Dermis blood vessel endothelial cell (primary cell): ENCODE measurements at places on chromosomes 7 and 10.
A peak's percentile ranks its signal among the peaks of the same experiment; 100 is the strongest.

- DNase-seq = no peak
Observed at GRCh38 chr7:95950698-95951097, 178.3 kb downstream of the DYNC1I1 start.

DNA sequence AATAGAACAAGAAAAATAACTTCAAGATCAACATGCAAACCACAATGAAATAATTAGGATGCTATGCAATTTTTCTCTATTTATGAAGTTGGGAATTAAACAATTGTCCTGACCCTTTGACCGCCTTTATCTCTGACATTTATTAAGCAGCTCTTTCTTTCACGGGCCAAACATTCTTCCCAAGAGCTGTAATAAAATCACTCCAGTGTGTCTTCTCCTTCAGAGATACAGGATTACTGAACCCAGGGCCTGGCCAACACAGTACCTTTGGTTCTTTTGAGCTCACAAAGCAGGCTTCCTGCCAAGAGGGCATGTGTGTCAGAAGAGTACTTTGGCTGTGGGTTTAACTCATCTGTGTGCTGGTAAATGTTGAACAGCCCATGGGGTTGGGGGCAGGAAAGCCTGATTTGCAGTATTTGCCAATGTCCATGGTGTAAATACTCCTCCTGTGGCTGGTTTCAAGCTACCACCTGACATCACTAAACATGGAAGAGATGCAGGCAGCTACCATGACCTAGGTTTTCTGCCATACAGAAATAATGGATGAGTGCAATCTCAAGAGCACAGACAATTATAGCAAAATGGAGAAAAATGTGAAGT, 121.7 kb downstream of the FANK1 start:
- DNase-seq = no peak

DNA sequence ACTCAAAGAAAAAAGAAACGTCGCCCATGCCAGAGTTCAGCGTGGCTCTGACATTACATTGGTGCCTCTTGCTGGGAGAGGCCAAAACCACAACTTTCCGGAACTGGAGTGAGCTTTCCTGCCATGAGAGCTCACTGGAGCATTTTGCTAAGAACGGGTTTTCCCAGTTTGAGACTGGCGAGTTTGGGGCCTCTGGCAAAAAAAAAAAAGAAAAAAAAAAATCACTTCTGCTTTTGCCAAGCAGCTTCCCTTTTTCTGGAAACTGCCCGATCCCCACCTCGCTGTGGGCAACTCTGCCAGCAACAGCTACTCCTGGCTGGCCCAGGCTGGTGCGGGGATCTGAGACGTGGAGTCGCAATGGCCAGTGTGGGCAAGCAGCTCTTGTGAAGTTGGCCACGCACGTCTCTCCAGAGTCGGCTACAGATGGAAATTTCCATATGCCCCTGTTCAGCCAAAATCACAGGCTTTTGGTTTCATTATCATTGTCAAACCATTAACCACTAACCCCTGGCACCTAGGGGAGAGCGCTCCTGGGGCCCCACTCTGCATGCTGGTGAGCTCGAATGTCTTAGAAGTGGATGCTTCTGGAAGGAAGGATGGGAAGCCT, 25.7 kb downstream of the PRKAG2 start:
- DNase-seq = no peak

- peak; percentile 51 for DNase-seq
Observed at GRCh38 chr7:76191783-76192240, 9.9 kb upstream of the SRRM3 start.

DNA sequence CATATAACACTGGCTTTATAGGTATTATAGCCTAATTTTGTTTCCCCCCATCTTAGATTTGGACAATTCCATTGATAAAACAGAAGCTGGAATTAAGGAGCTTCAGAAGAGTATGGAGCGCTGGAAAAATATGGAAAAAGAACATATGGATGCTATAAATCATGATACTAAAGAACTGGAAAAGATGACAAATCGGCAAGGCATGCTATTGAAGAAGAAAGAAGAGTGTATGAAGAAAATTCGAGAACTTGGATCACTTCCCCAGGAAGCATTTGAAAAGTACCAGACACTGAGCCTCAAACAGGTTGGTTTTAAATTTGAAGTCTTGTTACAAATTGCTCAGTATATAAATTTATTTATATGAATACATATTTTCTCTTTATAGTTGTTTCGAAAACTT, 34.1 kb downstream of the SMC3 start:
- DNase-seq = no peak

DNA sequence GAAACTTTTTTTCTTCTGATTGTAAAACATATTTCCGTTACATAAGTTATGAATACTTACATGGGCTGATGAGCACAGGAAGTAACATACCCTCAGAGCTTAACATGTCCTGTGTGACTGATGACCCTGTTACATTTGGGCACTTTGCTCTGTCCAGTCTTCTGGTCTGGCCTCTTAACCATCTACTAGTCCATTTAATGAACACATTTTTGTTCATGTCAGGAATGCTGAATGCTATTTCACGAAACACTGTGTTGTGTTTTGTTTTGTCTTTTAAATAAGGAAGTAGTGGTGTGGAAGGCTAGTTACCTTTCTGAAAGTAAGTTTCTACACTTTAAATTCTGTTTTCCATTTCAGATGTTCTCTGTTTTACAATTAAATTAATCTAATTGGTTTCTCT, 77.7 kb downstream of the RBM33 start:
- DNase-seq = no peak

DNA sequence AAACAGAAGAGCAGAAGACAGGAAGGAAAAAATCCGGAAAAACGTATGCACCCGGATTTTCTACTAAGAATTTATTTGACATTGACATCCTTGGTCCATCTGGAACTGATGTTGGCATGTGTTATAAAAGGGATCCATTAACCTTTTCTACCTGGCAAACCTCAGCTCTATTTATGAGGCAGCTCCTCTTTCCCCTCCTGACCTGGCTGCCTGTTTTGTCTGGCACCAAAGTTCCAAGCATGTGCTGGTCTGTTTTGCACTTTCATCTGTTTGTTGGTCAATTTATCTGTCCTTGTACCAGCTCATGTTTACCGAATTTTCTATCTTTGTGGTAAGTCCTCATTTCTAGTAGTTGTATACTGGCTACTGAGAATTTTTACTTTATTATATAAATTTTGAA, 258.0 kb downstream of the TNS3 start:
- no peak for DNase-seq

DNA sequence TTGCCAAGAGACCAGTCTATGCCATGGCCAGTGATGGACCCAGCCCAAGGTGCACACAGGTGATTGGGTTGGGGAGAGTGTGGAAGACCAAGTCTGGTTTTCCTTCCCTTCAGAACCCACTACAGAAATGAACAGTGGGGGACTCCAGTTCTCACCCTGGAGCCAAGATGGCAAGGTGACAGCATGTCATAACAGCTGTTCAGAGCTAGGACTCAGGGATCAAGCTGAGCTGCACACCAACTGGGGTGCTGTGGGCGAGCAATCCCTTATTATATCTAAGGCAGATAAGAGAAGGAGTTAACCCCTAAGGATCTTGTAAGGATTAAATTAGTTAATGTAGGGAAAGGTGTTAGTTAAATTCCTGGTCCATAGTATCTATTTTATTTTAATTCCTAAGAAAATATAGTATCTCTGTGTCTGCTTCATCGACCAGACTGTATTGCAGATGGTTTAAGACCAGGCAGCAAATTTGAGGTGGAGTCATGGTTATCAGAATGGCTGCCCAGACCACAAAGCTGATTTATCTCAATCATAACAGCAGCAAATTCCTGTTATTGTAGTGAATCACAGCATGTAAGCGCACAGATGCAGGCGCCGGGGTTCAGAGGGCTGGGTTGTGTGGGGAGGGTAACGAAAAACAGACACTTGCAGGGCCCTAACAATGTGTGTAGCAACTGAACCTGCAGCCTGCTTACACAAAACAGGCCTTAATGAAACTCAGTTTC, 208.7 kb upstream of the ZNF32 start:
- peak; percentile 94 for DNase-seq

- peak; percentile 64 for DNase-seq
Observed at GRCh38 chr10:3484306-3485056, 300.5 kb downstream of the KLF6 start.

- no peak for DNase-seq
Observed at GRCh38 chr7:148652773-148653172, 45.9 kb upstream of the CUL1 start.

DNA sequence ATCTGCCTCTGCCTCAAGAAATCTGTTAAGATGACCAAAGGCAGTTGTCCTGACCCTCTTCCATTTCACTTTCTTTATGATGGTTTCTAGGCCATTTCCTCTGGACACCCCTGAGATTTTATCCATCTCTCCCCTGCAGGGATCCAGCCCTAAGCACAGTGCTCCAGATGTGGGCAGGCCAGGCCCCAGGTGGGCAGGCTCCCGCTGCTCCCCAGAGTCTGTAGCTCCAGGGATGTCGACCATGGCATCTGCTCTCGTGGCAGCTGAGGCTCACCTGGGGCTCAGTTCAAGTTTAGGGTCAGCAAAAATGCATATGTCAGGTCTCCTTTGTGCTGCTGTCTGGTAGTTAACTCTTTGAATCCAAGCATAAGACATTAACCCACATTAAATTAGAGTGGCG, 11.8 kb downstream of the CEP41 start:
- DNase-seq = no peak

DNA sequence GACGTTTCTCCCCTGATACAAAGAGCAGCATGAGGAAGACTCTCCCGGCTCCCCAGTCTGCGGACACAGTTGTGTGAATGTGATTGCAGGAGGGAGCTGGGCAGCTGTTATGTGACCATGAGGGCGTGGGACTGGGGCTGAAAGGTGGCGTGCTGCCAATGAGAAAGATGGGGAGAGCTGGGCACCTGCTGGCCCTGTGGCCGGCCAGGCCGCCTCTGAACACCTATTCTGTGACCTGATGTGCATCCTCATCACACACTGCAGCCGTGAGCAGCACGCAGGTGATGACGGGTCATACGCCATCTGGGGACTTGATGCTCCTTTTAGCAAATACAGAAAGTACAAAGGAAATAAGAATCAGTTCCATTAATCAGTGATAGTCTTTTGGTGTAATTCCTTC, 86.9 kb downstream of the MGMT start:
- no peak for DNase-seq

DNA sequence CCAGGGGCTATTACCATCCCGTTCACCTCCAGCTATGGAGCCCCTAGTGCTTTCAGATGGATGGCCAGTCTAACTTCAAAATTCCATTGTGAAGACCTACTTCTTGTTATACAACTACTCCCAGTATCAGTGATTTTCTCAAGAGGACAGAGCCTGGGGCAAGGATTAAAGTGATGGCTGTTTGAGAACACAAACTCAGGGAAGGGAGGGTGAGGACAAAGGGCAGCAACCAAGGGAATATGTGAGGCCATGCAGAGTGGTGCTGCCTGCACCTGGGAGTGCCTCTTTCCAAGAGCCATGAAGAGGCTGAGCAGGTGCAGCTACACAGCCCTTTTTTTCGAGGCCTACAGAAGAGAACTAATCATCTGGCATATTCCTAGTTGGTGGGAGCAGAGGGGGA, 303.5 kb upstream of the BMPER start:
- no peak for DNase-seq

- DNase-seq = peak; percentile 57
Observed at GRCh38 chr7:105876964-105877601, 684 bp upstream of the ATXN7L1 start.

DNA sequence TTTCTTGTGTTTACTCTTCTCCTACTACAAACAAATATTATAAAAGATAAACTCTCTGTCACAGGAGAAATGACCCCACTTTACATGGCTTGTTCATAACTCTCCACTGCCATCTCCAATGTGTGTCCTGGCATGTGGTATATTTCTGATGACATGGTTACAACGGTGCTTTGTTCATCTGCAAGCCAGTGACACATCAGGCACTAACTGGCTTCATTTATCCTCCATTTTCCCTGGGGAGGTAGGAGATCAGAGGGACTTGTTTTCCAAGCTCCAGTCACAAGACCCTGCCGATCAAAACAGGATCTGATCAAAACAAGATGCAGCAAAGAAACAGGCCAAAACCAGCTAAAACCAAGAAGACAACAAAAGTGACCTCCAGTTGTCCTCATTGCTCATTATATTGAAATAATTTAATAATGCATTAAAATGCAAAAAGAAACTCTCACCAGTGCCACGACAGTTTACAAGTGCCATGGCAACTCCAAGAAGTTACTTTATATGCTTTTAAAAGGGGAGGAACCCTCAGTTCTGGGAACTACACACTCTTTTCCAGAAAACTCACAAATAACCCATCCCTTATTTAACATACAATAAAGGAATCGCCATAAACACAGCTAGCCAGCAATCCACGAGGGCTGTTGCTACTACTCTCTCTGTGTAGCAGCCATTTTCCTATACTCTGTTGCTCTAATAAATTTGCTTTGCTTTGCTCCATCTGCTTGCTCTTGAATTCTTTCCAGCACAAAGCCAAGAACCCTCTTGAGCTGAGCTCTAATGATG, 224.2 kb downstream of the XPNPEP1 start:
- no peak for DNase-seq
